ENCODE measurements at places on chromosomes 3 and 15. TPM values are rescaled to one million over a fixed set of nuclear protein-coding genes. Genes with fewer than 3 reads are reported as not detected.

DNA sequence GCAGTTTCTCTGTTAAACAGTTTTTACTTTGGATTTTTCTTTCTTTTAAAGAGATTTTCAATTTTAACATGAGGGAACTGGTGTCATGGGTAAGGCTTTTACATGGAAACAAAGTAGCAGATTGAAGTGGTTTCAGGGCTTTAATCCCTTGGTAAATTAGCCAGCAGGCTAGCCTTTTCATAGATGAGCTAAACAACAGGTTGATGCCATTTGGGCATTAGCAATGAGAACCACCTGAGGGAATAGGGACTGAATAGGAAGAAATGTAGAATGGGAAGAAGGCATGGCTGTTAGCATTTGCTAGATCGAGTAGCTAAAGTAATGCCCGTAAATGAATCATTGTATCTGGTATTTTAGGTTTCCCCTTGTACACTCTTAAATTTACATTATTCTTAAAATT lies 165.5 kb upstream of the MLF1 start:
- DNase-seq: no peak

- peak; percentile 88 for DNase-seq
Observed at GRCh38 chr15:73684581-73685455, 635 bp downstream of the CD276 start.

GRCh38 chr3:71109977-71110285 lies 473.6 kb downstream of the FOXP1 start:
- no peak for DNase-seq

CFAP91 gene
- total RNA-seq: 0.52 TPM

GRCh38 chr3:111332488-111333080 lies 209.4 kb upstream of the CD96 start:
- DNase-seq: no peak

GRCh38 chr15:70605606-70606410 lies 157.6 kb downstream of the UACA start:
- DNase-seq: peak; percentile 45

DNA sequence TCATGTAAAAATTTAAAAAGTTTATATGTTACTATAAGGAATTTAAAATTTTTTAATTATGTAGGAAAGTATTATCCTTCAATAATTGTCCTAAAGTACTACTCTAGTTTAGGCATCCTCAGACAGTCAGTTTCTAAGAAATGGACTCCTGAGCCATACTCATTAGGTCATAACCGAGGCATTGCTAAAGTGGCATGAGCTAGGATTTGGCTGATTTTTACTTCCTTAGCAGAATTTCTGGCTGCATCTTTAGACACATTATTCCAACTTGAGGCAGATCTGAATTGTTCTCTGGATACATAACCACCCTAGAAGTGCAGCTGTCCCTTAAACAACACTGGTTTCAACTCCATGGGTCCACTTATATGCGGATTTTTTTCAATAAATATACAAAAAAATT lies 38.3 kb downstream of the IFT57 start:
- no peak for DNase-seq

- DNase-seq: no peak
Observed at GRCh38 chr3:171967932-171968678, 71.3 kb upstream of the FNDC3B start.

DNA sequence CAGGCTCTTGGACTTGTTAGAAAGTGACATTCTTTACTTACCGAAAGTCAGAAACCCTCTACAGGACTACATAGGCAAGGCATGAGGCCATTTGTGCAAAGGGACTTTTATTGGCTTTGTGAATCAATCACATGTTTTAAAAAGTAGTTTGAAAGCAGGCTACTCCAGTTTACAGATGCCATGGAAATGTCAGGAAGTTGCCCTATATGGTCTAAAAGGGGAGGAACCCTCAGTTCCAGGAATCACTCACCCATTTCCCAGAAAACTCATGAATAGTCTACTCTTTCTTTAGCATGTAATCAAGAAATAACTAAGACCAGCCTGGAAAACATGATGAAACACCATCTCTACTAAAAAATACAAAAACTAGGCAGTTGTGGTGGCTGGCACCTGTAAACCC lies 51.0 kb upstream of the MKRN3 start:
- no peak for DNase-seq

DNA sequence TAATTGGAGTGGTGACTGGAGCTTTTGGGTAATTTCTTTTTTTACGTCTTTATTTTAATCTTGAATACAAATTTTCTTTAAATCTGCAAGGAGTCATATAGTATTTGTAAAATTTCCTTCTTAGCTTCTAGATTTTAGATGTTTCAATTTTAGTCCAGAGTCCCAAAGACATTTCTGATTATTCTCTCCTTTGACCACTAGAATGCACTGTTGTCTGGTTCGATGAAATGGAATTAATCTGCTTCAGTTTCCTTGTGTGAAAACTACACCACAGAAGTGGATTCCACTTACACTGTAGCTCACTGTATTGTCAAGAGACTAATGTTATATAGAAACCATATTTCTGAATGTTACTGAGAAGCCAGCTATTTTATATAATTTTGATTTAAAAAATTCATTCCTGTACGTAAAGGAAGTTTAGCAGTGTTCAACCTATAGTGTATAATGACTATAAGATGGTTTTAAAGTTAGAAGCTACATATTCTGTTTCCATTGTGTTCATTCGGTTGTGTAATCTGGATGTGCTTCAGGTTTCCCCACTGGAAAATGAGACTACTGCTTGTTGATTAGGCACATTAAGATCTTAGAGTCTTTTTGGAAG lies 6.1 kb downstream of the GRAMD1C start:
- peak; percentile 69 for DNase-seq

DNA sequence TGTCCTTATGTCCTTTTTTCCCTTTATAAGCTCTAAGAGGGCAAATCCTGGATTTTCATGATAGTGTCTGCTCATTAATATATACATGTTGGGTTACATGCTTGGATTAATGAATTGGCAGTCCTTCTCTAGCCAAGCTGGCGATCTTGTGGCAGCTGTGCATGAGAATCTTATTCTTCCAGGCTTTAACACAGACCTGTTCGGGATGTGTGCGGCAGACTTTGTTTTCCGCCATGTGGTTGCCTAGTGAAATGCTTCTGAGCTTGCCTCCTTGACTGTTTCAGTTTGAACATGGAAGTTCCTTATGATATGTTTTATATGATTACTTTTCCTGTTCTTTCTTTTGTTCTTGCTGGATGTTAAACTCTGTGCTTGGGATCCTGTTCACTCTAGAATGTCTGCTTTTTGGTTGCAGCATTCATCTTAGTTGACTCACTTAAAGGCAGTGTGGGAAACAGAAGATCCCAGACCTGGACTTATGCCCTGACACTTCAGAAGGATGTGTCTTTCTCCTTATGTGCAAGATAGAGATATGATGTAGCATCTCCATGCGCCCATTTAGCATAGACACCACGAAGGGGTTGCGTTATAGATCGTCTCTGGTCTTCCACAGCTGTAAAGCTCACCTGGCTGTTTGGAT lies 7.2 kb downstream of the CHCHD6 start:
- peak; percentile 2 for DNase-seq

- no peak for DNase-seq
Observed at GRCh38 chr3:123623346-123623880, 38.6 kb upstream of the HACD2 start.

DNA sequence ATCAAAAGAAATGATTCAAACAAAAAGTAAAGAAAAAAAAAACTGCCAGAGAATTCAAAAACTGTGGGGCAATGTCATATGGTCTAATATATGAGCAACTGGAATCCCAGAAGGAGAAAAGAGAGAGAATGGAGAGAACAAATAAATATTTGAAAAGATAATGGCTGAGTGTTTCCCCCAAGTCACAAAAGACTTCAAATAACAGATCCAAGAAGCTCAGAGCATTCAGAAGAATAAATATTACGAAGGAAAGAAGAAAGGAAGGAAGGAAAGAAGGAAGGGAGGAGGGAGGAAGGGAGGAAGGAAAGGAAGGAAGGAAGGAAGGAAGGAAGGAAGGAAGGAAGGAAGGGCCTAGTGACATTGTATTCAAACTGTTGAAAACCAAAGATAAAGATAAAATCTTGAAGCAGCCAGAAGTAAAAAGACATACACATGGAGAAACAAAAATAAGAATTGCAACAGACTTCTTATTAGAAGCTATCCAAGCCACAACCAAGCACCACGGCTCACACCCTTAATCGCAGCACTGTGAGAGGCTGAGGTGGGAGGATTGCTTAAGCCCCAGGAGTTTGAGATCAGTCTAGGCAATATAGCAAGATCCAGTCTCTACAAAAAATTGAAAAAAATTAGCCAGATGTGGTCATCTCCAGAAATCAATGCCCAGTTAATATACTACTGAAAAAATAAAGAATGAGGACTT lies 118.9 kb upstream of the IGSF10 start:
- peak; percentile 48 for DNase-seq

ZNF592 gene
- 16.8 TPM for total RNA-seq

GRCh38 chr3:28295898-28296490 lies 52.5 kb upstream of the ZCWPW2 start:
- no peak for DNase-seq

- DNase-seq: no peak
Observed at GRCh38 chr3:196489747-196490146, 13.8 kb downstream of the RNF168 start.

NPHP3 gene
- total RNA-seq: 28.0 TPM

IGSF10 gene
- total RNA-seq: 0.05 TPM

GRCh38 chr3:182331341-182331740 lies 462.0 kb upstream of the ATP11B start:
- DNase-seq: no peak

DNA sequence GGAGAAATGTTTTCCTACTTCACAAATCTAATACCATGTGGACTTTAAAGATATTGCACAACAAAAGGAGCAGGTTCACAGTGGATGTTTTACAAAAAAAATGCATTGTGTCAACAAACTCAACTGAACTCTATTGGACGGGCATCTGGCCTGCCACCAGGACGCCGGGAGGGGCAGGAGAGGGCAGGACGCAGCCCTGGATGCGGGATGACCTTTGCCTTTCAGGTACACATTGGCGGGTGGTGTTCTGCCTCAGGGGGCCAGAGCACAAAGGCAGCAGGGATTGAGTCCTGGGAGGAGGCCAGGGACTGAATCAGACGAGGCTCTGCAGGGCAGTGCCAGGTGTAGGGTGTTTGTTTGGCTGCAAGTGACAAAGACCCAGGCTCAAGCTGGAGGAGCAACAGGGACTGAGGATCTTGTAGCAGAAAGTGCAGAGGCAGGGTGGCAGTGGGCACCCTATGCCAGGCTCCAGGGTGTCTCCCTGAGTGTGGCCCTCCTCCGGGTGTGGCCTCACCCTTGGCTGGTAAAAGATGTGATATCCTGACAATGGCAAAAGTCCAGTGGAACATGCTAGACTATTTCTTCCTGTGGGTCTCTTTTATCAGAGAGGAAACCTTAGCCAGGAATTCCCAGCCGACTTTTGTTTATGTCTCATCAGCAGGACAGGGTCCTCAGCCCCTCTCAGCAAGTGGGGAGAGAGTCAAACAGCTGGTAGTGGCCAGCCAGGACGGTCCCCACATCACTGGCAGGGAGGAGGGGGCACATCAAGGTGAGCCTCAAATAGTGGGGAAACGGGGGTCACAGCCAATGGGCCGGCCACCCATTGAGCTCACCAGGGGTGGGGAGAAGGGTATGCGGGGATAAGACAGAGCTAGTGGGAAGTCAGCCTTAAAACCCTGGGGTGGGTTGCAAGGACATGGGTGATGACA lies 29.7 kb upstream of the KLF13 start:
- DNase-seq: peak; percentile 87

ATP13A5 gene
- total RNA-seq: not detected

Data from renal cortical epithelial cell (primary cell).